Naive thymus-derived CD8-positive, alpha-beta T cell (primary cell): ENCODE measurements at places on chromosomes 12 and 14. TPM values are rescaled to one million over a fixed set of nuclear protein-coding genes. Genes with fewer than 3 reads are reported as not detected.

GRCh38 chr14:22602862-22603261, 4.8 kb downstream of the ABHD4 start:
- no peak overlapping the region for H3K4me3 ChIP-seq
- peaks cover 37% of the 10 kb centered on the region for H3K36me3 ChIP-seq
- no peak overlapping the region for H3K27ac ChIP-seq
- no peak for DNase-seq

- peak; percentile 51 for DNase-seq
- peaks cover 33% of the 10 kb centered on the region for H3K4me1 ChIP-seq
- no peaks in the 10 kb centered on the region for H3K27me3 ChIP-seq
- peaks cover 4% of the 10 kb centered on the region for H3K36me3 ChIP-seq
- peak within 1 kb of the TSS; percentile 82 for H3K4me3 ChIP-seq
- peak within 1 kb of the TSS; percentile 57 for H3K27ac ChIP-seq
Measured at GRCh38 chr12:12349711-12350665, at the start of gene MANSC1. MANSC1 (minus strand) TSS chr12:12350242; CDS start chr12:12343314, 6,928 bp downstream.

DNA sequence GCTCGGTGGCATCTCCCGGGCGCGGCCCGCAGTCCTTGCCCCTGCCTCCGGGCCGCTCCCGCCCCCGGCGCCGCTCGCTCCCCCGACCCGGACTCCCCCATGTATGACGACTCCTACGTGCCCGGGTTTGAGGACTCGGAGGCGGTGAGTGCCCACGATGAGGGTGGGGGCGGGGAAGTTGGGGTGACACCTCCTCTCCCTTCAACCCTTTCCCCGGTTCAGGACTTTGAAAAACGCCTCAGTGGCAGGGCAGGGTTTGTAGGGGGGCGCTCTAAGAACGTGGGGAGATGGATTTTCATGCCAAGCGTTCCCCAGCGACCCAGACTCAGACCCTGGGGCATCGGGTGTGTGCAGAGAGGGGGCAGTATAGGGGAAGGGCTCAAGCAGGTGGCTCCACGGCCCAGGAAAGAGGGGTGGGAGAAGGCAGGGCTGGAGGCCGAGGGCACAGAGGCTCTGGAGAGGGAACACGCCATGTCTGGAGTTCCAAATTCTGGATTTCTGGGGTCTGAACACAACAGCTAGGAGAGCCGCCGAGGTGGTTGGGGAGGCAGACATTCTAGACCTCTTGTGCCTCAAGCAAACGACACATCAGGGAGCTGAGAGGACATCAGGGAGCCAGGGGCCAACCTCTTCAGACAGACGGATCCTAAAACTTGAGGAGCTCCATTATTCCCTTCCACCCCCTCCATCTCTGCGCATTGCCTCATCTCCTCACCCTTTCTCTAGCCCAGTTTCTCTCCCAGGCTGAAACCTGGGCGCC, 715 bp downstream of the CACNB3 start:
- DNase-seq, result no peak
- peak overlapping the region; percentile 71 for H3K27ac ChIP-seq
- H3K4me3 ChIP-seq, result peak overlapping the region; percentile 92
- H3K4me1 ChIP-seq, result peaks cover 31% of the 10 kb centered on the region

The CNTN1 gene
- not detected for total RNA-seq

GRCh38 chr14:91245029-91245428, 525 bp upstream of the GPR68 start:
- peak; percentile 53 for DNase-seq
- H3K27me3 ChIP-seq, result no peaks in the 10 kb centered on the region
- H3K27ac ChIP-seq, result peak overlapping the region; percentile 95
